ENCODE measurements at places on chromosomes 1 and 21.

- DNase-seq, result no peak
These were observed 15.4 kb upstream of the SELENON start for GRCh38 chr1:25784575-25785051.

GRCh38 chr1:201568265-201568664 is 29.3 kb downstream of the NAV1 start:
- DNase-seq, result no peak

- DNase-seq, result no peak
These were observed 196.8 kb downstream of the PTBP2 start for GRCh38 chr1:96918406-96918805.

- no peak for DNase-seq
These were observed 108.9 kb upstream of the POGK start for GRCh38 chr1:166730299-166730888.

- no peak for DNase-seq
These were observed 99.5 kb upstream of the DUSP10 start for GRCh38 chr1:221841251-221841982.

- no peak for DNase-seq
These were observed 70.0 kb downstream of the TRABD2B start for GRCh38 chr1:47927165-47927564.

- no peak for DNase-seq
These were observed 27.3 kb downstream of the JMJD4 start for GRCh38 chr1:227707846-227708245.

DNA sequence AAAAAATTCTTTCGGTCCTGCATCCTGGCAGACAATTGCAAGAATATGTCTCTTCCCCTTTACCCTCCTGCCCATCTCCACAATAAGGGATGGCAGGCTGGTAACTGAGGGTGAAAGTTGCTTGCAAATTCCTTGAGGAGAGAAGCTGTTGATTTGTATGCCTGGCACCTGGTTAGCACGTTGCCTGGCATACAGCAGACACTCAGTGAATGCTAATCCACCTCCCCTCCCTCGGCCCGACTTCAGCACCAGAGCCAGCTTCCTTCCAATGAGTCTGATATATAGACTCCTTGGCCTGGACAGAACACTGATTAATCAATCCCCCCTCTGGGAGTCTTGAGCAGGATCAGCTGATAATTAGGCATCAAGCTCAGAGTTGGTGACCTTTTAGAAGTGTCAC is 39.1 kb downstream of the KCNC4 start:
- DNase-seq, result no peak

- DNase-seq, result no peak
These were observed 160.7 kb upstream of the POU3F1 start for GRCh38 chr1:38207275-38207674.

- DNase-seq, result no peak
These were observed 118.7 kb downstream of the UBR4 start for GRCh38 chr1:19091196-19091953.

GRCh38 chr1:108646648-108647269 is 14.1 kb downstream of the HENMT1 start:
- DNase-seq, result peak; percentile 76

- DNase-seq, result no peak
These were observed 18.7 kb upstream of the RRP15 start for GRCh38 chr1:218266356-218266755.

GRCh38 chr1:48688102-48688760 is 88.5 kb downstream of the BEND5 start:
- DNase-seq, result no peak

- DNase-seq, result no peak
These were observed 163.0 kb upstream of the LYPLAL1 start for GRCh38 chr1:219010720-219011119.

GRCh38 chr1:233253231-233253831 is 42.2 kb downstream of the PCNX2 start:
- DNase-seq, result no peak
